M059J (cell line): ENCODE measurements at places on chromosomes 13 and 19.

GRCh38 chr13:97654236-97654635 lies 220.3 kb downstream of the RAP2A start:
- no peak for DNase-seq

DNA sequence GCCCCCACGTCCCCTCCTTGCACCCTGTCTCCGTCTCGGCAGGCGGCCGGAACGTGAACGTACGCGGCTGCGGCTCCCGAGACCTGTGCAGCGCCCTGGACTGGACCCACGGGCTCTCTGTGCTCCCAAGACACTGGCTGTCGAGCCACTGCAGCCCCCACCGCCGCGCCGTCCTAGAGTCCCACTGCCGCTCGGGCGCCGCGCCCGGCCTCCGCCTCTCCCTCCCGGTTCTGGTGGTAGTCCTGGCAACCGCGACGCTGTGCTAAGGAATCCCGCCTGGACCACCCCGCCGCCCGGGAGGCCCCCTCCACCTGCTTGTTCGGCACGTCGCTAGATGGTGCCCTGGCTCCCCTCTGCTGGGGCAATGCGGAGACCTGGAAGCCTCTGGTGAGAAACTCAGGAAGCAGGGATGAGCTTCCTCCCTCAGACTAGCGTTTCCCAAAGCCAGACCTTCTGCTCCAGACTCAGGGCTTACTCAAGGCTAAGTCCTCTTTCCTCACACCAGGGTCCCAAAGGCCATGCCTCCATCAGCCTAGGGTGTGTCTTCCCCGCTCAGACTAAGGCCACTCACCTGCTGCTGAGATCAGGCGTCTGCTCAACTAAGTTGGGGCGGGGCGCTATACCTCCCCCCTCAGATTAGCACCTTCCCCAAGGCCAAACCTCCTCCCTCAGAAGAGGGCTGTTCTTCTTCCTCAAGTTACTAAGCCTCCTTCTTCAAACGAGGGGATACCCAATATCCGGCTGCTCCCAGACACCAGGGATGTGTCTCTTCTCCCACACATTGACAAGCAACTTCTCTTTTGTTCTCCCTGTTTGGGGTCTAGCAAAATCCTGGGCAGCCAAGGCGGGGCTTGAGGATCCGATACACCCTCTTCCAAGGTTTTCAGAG lies 16.1 kb upstream of the IRGC start:
- peak; percentile 20 for DNase-seq

GRCh38 chr13:36706755-36707154 lies 32.9 kb downstream of the SERTM1 start:
- no peak for DNase-seq

GRCh38 chr13:27147530-27148170 lies 24.0 kb downstream of the USP12 start:
- DNase-seq: peak; percentile 45

- peak; percentile 60 for DNase-seq
These were observed 81.5 kb downstream of the RYR1 start for GRCh38 chr19:38514812-38515633.

GRCh38 chr13:38366954-38367645 lies 17.4 kb downstream of the UFM1 start:
- peak; percentile 71 for DNase-seq

DNA sequence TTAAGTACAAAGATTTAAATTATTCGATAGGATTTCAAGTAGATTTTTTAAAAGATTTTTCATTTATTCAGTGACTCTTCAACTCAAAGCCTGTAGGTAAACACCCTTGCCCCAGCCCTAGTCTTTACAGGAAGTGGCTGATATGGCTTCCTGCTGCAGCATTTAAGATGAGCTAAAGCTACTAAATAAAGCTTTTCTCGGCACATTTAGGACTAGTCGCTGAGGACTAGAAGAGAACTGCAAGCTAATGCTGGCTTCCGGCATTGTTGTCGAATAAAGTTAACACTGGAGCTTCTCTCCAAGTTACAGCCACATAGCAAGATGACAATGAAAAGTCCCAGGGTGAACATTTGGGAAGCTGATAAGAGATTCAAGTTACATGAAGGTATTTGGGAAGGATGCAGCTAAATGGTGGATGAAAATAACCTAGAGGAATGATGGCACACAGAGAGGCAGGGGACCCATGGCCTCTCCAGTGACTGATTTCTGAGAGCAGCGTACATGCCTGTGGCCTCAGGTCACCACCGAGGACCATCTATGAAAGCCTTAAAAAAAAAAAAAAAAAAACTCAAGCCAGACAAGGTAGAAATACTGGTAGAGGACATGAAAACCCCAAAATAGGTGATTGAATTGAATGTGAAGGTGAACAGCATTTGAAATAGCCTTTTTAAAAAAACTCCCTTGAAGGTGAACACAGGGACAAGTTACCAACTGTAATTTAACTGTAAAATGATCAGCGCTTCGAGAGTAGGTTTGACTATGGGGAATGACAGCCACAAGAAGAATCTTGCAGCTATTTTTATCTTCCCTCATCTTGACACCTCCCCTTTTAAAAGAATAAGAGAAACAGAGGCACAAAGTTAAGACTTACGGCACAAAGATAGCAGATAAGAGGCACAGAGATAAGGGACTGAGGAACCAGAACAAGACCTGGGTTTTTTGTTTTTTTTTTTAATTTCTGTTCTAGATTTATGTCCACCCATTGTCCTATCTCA lies 155.4 kb downstream of the DCT start:
- no peak for DNase-seq

DNA sequence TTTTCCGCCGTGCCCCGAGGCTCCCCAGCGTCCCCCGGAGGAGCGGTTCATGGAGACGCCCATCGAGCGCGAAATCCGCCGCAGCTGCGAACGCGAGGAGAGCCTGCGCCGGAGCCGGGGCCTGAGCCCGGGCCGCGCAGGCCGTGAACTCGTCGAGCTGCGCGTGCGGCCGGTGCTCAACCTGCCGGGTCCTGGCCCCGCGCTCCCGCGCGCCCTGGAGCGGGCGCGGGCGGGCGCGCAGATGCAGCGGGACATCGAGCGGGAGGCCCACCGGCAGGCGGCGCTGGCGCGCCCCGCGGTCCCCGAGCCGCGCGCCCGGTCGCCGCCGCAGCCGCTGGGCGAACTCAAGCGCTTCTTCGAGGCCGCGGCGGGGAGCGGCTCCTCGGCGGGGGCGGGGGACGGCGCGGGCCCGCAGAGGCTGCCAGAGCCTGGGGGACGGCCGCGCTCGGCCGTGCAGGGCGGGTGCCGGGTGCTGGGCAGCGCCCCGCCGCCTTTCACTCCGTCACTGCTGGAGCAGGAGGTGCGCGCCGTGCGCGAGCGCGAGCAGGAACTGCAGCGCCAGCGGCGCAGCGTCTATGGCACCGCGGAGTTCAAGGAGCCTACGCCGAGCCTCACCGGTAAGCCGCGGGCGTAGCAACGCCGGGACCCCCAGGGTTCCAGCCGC lies 807 bp downstream of the MISP3 start:
- DNase-seq: peak; percentile 67

GRCh38 chr19:2561895-2562294 lies 86.0 kb downstream of the GADD45B start:
- no peak for DNase-seq

DNA sequence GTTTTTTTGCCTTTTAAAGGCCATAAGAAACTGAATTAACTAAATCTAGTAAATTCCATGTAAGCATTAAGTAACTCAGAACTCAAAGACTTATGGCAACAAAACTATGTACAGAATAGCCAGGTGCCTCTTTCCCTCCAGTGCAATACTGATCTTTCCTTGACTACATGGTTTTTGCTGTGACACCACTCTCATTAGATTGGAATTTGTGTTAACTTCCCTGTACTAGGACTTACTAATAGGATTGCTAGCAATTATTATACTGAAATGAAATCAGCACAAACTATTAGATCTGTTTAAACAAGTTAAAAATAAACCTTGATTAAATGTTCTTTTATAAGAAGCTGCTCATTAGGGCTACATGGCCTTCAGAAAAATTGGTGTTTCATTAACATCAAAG lies 96.3 kb downstream of the DACH1 start:
- DNase-seq: no peak

DNA sequence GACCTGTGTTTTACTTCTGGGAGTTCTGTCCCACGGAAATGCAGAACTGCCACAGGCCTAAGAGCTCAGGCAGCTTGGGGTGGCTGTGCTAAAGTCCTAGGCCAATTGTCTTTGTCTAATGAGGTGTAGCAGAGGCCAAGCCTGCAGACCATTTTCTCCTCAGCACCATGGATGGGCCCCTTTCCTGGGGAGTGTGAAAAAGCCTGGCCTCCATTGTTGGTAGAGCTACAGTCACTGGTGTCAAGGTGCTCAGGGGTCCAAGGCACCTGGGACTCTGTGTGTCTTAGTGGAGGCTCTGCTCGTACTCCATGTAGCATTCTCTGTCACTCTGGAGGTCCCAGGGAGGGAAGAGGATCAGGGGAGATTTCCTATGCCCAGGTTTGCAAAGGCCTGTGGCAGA lies 329.6 kb downstream of the SLITRK5 start:
- DNase-seq: no peak

GRCh38 chr19:34692549-34692948 lies 15.1 kb downstream of the ZNF302 start:
- DNase-seq: peak; percentile 35

- no peak for DNase-seq
These were observed 81.6 kb upstream of the TM9SF2 start for GRCh38 chr13:99419591-99420243.

DNA sequence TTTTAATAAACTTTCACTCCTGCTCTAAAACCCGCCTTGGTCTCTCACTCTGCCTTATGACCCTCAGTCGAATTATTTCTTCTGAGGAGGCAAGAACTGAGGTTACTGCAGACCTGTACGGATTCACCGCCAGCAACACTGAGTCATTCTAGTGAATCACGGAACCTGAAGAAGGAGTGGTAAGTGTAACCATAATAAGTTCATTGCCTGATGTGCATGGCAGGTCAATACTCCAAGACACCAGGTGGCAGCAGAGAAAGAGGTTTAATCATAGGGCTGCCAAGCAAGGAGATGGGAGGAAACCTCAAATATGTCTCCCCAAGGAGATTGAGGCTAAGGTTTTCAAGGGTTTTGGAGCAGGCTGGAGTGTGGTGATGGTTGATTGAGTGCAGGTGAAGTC lies 204.3 kb upstream of the IPO5 start:
- DNase-seq: peak; percentile 66

- no peak for DNase-seq
These were observed 2.0 kb downstream of the KCTD15 start for GRCh38 chr19:33798681-33799111.

GRCh38 chr19:6705931-6706632 lies 14.4 kb downstream of the C3 start:
- DNase-seq: no peak

GRCh38 chr13:60356970-60357369 lies 40.0 kb upstream of the TDRD3 start:
- no peak for DNase-seq

DNA sequence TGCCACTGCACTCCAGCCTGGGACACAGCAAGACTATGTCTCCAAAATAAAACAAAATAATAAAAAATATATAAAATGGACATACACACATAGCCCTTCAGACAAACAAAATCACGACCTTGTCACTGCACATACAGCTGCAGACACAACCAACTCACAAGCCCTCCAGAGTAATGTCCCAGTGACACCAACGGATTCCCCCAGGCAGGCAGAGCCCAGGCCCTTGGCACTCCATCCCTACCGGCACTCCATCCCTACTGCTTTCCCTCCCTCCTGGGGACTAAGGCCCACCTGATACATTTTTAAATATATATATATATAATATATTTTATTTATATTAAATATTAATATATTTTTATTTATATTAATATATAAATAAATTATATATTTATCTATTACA lies 18.5 kb downstream of the ZNF101 start:
- DNase-seq: peak; percentile 19

DNA sequence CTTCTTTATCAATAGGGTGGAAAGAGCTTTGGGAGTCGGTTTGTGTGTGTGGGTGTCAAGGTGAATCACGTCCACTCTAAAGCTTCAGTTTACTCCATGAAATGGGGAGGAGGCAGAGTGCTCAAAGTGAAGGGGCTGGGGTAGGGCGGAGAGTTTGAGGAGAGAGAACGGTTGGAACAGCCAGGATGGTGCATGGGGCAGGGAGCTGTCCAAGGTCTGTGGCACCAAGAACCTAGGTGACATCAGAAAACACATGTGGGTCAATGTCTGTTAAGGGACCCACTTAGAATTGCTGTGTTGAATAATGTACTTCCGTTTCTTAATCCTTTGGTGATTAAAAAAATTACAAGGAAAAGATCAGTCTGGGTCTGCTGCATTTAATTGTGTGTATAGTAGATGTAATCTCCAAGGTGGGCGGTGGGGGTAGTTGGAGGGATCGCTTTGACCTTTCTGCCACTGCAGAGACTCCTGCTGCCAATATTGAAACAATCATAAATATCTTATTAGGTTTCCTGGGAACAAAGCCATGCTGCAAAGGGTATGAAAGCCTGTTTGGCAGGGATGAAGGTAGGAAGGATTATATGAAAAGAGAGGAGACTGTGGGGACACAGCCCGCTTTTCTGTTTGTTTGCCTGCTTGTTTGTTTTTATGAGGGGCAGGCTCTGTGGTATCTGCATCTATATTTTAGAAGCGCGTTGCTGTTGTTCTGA lies 122.3 kb downstream of the ATP8A2 start:
- no peak for DNase-seq

DNA sequence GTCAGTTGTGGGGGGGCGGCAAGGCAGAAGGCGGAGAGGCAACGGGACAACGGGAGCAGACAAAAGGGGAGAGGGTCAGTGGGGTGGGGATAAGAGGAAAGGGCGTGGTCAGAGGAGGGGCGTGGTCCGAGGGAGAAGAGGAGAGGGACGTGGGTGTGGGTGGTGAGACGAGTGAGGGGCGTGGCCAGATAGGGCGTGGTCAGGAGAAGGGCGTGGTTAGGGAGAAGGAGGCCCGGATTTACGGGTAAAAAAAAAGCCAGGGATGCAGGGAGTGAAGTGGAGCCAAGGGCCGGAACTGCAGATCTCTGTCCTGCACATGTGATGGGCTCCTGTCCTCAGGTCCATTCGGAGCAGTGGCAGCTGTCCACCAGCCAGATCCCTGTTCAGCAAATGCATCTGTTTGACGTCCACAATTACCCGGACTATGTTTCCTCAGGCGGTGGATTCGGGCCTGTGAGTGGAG lies 21.5 kb downstream of the CPT1C start:
- no peak for DNase-seq

DNA sequence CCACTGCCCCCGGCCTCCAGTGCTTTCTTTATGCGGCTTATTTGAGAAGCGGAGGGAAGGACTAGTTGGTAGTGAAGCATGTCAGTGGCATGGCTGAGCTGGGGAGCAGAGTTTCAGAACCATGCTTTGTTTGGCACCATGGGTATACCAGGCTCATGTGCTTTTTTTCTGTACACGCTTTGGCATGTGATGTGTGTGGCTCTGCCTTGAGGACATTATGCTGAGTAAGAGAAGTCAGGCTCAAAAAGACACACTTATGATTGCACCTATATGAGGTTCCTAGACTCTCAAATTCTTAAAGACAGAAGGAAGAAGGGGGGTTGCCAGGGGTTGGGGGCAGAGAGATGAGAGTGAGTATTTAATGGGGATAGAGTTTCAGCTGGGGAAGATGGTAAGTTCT lies 21.3 kb downstream of the GATAD2A start:
- DNase-seq: no peak
